Activated T-helper 2 cell treated with anti-CD3 and anti-CD28 coated beads, Interferon-gamma antibody, Interleukin-2, Interleukin-4, amounts not matched to agents 10 μg/mL and 5 μg/mL and 100 μg/mL, durations not matched to agents 14 hours and 24 hours and 36 hours (primary cell): ENCODE measurements at places on chromosomes 1 and 21. TPM values are rescaled to one million over a fixed set of nuclear protein-coding genes. Genes with fewer than 3 reads are reported as not detected.

DNA sequence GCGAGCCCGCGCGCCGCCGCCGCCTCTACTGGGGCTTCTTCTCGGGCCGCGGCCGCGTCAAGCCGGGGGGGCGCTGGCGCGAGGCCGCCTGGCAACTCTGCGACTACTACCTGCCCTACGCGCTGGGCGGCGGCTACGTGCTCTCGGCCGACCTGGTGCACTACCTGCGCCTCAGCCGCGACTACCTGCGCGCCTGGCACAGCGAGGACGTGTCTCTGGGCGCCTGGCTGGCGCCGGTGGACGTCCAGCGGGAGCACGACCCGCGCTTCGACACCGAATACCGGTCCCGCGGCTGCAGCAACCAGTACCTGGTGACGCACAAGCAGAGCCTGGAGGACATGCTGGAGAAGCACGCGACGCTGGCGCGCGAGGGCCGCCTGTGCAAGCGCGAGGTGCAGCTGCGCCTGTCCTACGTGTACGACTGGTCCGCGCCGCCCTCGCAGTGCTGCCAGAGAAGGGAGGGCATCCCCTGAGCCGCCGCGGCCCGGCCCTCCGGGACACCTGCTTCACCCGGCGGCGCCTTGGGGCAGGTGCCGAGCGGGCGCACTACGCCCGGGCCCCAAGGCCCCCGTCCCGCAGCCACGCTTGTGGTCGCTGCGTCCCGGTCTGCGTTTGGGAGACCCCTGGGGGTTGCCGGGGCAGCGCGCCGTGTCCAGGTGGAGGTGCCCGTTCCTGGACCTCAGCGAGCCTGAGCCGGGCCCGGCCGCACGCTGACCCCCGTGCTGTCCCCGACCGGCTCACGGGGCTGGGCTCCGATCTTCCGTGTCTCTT, 944 bp downstream of the B3GALT6 start:
- H3K4me1 ChIP-seq: peaks cover 23% of the 10 kb centered on the region
- peak overlapping the region; percentile 78 for H3K4me3 ChIP-seq
- H3K27ac ChIP-seq: peak overlapping the region; percentile 79
- no peak for DNase-seq
- H3K27me3 ChIP-seq: no peaks in the 10 kb centered on the region

DNA sequence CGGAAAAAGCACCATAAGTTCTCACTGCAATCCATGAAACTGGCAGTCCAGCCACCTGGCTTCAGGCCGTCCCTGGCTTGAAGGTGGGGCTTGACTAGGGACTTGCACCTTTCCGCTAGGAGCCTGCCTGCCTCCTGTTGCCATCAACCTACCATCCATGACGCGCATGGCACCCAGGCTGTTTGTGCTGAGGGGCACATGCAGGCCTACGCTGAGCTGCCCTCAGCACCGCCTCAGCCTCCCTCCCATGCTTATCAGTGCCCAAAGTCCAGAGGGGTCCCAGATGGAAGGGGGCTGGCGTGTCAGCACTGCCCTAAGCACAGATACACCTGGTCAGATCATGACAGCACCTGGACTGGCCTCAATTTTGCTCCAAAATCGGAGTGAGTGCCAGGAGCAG, 190.2 kb upstream of the LYPLAL1 start:
- H3K36me3 ChIP-seq: no peaks in the 10 kb centered on the region
- no peaks in the 10 kb centered on the region for H3K27me3 ChIP-seq
- no peak overlapping the region for H3K4me3 ChIP-seq
- H3K4me1 ChIP-seq: no peaks in the 10 kb centered on the region
- DNase-seq: no peak

GRCh38 chr1:225998560-225999226, 450 bp downstream of the SDE2 start:
- no peak for DNase-seq
- peaks cover 33% of the 10 kb centered on the region for H3K36me3 ChIP-seq
- H3K27me3 ChIP-seq: no peaks in the 10 kb centered on the region
- peak overlapping the region; percentile 99 for H3K27ac ChIP-seq
- H3K4me3 ChIP-seq: peak overlapping the region; percentile 100

DNA sequence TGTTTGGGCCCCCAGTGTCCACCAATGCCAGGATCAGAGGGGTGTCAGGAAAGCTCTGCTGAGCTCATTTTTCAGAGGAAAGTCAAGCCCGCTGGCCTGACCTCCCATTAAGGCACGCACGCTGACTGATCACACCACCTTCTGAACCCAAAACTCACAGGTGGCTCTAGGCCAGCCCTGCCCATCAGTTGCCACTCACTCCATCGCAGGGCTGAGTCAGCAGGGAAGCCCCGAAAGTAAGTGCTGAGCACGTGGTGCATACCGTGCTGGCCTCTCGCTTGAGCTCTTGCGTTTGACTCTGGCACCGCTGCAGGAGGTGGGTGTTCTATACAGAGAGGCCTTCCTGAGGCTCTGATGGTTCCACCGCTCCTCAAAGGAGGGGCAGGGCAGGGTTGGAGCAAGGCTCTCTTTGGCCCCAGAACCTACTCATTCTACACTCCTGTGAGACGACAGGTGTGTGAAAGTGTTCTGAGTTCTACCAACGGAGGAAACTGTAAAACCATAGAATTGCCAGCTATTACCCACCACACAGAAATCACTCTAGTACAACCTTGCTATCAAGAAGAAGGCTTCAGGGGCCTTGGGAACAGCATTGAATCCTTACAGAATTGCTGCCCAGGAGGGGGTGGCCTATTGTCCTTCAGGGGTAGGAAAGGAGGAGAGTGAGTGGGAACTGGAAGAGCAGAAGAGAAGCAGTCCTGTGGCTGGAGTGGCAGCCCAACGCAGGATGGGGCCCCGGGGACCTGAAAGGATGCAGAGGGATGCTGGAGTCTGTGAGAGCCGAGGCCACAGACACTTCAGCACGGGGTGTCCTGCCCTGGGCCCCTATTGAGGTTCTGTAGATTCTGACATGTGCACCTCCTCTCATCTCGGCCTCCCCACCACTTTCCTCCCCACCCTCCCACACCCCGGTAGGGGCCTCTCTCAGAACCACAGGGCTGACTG, 214.7 kb upstream of the EDN2 start:
- H3K27ac ChIP-seq: no peak overlapping the region
- no peaks in the 10 kb centered on the region for H3K27me3 ChIP-seq
- H3K4me3 ChIP-seq: no peak overlapping the region
- peaks cover 9% of the 10 kb centered on the region for H3K4me1 ChIP-seq
- H3K36me3 ChIP-seq: no peaks in the 10 kb centered on the region

The SLC9C2 gene
- not detected in 2 replicates for total RNA-seq

- DNase-seq: no peak
- peaks cover 23% of the 10 kb centered on the region for H3K36me3 ChIP-seq
- no peaks in the 10 kb centered on the region for H3K27me3 ChIP-seq
- no peak overlapping the region for H3K27ac ChIP-seq
- H3K4me1 ChIP-seq: peaks cover 17% of the 10 kb centered on the region
These were observed 4.2 kb upstream of the C1orf162 start for GRCh38 chr1:111469539-111469938.

DNA sequence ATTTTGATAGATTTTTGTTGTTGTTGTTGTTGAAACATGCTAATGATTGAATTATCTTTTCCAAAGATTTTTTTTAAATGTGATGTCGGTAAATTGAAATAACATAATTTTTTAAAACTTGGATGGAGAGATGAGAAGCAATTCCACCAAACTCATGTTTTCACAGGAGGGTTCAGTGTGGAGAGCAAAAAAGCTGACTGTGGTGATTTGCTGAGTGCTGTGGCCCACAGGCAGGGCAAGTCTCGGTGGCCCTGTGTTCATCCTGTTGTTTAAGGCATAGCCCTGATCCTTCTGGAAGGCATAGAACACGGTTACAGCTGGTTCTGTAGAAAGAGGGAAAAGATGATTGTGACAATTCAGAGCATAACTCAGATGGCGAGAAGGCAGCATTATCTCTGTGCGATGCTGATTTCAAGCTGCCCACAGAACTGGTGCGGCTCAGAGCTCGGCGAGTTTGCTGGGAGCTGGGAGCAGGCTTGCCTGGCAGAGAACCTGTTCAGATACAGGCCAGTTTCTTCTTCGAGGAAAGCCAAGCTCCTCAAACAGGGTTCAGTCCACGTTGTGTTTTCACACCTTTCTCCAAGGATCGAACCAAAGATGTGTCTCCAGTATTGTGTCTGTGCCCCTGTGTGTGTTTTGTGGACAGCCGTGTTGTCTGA, 127.1 kb downstream of the HUNK start:
- DNase-seq: no peak
- no peaks in the 10 kb centered on the region for H3K27me3 ChIP-seq
- no peak overlapping the region for H3K27ac ChIP-seq
- H3K4me3 ChIP-seq: no peak overlapping the region
- H3K4me1 ChIP-seq: no peaks in the 10 kb centered on the region
- H3K36me3 ChIP-seq: no peaks in the 10 kb centered on the region

- no peak overlapping the region for H3K4me3 ChIP-seq
- DNase-seq: no peak
- no peaks in the 10 kb centered on the region for H3K36me3 ChIP-seq
- no peak overlapping the region for H3K27ac ChIP-seq
These were observed 21.8 kb upstream of the RIMKLA start for GRCh38 chr1:42358791-42359190.
